ENCODE measurements at places on chromosomes 3 and 15.

DNA sequence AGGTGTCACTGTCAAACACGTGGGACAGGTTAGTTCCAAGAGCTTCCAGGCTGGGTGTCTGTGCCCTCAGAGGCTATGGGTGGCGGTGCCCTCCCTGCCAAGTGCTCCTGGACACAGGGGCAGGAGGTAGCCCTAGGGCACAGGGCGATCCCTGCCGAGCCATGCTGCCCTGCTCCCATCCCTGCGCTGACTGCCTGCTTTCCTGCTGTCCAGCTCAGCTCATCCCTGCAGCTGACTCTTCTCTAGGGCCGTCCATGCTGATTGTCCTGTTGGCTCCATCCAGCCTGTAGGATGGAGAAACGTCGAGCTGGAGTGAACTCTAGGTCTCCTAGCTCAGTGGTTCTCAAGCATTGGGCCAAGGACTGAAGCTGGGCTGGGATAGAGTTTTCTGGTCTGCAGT lies 3.7 kb downstream of the PDIA5 start:
- DNase-seq, result no peak

- DNase-seq, result no peak
These were observed 14.4 kb upstream of the XYLB start for GRCh38 chr3:38332201-38332600.

DNA sequence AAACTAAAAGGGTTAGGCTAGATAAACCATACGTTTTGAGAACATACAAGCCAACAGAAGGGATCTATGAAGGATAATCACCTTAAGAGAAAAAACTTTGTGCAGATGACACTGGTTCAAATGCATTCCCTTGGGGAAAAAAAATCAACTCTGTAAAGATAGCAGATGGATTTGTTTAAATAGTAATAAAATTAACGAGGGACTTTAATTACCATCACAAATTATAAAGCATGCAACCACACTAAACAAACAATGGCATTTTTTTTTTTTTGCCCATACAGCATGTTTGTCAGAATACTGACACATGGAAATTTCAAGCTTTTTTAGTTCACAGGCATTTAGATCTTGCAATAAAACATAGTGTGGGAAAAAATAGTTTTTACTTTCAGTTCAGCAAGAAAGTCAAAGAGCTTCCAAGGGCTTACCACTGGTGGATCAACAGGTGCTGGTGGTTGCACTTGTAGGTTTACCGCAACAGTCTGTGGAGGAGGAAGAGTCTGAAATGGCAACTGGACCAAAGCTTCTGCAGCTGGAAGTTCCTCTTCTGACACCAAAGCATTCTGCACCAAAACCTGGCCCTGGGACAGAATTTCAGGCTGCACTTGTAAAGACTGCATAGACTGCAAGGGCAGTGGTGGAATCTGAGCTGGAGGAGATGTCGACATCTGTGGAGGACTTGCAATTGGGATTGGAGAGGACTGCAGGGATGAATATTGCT lies 53.1 kb downstream of the PHC3 start:
- no peak for DNase-seq

DNA sequence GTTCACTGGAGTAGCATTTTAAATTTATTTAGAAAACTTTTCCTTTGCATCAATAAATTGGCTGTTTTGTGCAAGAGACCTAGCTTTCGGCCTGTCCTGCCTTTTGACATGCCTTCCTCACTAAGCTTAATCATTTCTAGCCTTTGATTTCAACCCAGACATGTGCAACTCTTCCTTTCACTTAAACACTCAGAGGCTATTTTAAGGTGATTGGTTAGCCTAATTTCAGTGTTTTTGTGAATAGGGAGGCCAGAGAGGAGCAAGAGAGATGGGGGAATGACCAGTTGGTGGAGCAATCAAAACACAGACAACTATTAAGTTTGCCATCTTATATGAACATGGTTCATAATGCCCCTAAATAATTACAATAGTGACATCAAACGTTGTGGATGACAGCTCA lies 333.4 kb downstream of the SLC9A9 start:
- no peak for DNase-seq

GRCh38 chr3:39962581-39962980 lies 153.2 kb downstream of the MYRIP start:
- DNase-seq, result no peak

GRCh38 chr15:64619880-64620839 lies 155.2 kb downstream of the RBPMS2 start:
- peak; percentile 60 for DNase-seq

GRCh38 chr15:101361418-101361817 lies 66.4 kb upstream of the SNRPA1 start:
- DNase-seq, result no peak

- DNase-seq, result no peak
These were observed 3.5 kb upstream of the IL20RB start for GRCh38 chr3:136954251-136954650.

DNA sequence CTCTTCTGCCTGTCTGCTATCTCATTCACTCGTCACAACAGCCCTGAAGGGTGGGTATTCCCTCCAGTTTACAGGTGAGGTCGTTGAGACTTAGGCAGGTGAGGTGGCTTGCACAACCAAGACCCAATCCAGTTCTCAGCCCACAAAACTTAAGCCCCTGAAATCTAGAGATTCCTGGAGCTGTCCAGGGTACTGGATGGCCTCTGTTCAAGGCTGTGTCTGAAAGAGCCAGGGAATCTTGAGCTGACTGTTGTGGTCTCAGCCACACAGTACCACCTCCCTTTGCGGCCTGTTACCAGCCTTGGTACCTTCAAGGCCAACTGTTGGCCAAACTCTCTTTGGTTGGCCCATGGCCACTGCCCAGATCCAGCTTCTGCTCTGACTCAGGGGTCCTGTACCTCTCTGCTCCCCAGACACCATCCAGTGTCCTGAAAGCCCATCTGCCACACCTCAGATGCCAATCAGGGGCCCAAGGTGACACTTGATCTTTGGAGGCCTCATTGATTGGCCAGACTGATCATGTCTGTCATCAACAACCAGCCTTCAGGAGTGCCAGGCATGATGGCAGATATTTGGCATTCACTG lies 10.9 kb upstream of the FAM107A start:
- no peak for DNase-seq

DNA sequence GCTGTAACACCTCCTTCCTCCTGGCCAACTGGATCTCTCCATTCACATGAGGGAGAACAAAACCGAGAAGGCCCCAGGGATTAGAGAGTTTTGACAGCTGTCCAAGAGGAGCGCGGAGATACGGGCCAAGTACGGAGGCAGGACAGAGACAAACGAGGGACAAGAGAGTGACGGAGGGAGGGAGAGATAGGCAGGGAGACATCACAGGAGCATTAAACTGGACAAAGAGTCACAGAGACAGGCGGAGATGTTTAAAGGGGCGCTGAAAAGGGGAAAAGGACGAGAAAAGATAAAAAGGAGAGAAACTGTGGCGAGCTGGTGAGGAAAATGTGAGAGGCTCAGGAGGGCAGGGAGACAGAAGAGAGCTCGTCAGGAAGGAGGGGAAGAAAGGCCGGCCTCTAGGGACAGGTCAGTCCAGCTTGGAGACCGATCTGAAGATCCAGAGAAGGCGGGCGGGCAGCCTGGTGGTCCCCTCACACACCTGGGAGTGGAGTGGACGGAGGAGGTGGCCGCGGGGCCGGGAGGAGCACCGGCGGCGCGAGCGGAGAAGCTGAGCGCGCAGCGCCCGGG lies 40.5 kb upstream of the ROPN1 start:
- DNase-seq, result no peak

GRCh38 chr3:191901741-191902140 lies 440.8 kb downstream of the PYDC2 start:
- DNase-seq, result no peak

DNA sequence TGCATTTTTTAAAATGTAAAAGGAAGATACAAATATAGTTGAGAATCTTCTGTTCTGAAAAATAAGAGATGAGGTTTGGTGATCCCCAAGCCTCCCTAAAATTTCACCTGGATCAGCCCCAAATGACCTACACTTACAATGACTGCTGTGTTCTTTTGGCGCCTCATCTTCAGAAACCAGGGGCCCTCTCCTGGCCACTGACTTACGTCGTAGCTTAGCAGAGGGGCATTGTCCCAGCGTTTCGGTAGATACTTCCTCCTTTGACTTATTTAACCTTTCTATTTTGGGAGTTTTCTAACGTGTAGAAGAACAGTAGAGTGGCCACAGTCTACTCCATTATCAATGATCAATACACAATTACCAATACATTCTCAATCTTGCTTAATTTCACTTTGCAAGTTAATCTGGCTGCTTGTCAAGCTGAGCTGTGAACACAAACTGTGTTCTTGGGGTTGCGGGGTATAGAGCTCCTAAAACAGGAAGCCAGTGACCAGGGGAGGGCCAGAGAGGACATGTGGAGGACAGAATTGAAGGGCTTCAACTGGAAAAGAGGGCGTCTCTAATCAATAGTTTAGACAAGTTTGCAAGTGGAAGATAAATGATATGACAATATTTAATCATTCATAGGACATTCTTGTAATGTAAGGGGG lies 419.5 kb downstream of the LPP start:
- DNase-seq, result no peak

DNA sequence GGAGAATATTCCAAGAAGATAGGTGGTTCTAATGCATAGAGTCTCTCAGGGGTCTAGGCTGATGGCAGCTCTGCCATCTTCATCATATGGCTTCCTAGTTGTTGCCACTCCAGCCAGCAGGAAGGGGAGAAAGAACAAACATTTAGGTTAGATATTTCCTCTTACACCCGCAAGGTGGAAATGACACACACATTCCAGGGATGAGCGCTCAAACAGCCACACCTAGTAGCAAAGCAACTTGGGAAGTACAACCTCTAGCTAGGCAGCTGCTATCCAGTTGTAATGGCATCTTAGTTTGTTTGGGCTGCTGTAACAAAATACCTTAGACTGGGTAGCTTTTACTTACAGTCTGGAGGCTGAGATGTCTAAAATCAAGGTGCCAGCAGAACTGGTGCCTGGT lies 51.9 kb upstream of the ADAMTSL3 start:
- DNase-seq, result peak; percentile 36

Data from epithelial cell of prostate (primary cell).